ENCODE measurements at places on chromosomes 16 and 17. TPM values are rescaled to one million over a fixed set of nuclear protein-coding genes. Genes with fewer than 3 reads are reported as not detected.

Gene HSPB9
- not detected for total RNA-seq

DNA sequence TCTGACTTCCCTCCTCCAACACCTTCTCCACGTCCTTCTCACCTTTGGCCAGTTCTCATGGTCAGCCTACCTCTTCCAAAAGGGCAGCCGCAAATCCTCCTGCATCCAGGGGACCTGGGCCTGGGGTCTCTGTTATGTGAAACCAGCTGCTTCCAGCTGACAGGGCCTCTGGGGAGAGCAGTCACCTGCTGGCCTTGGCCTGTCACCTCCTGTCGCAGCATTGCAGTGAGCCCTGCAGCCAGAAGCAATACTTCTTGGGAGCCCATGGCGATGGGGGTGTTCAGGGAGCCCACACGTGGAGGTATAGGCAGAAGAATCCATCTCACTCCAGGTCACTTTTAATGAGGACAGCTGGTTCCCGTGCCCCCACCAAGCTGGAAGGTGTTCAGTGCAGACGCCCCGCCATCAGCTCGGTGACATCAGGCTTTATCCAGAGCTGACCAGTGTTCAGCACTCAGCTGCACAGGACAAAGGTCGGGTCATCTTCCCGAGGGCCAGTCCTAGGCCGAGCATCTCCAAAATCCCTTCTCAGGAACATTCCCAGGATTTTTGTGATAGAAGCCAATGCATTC, 1.7 kb upstream of the SLC47A2 start:
- no peak for DNase-seq

DNA sequence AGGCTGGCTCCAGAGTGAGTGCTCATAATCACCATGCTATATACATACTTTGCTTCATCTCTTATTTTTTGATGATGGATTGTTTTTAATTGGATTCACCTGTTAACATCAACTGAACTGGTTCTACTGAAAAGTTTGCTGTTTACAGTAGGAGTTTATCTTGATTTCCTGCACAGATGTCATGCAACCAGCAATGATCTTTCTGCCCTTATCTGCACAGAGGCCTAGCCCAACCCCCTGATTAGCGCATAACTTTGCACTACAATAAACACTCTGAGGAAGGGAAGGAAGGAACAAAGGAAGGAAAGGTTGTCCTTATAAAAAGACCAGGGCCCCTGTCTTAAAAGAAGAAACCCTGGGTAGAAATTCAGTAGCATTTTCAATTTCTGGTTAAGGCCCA, 152.9 kb downstream of the RGS9 start:
- no peak for DNase-seq

Gene P2RX5
- 10.0 TPM for total RNA-seq

GRCh38 chr16:84423416-84423837, 55.1 kb downstream of the ATP2C2 start:
- DNase-seq = no peak

DNA sequence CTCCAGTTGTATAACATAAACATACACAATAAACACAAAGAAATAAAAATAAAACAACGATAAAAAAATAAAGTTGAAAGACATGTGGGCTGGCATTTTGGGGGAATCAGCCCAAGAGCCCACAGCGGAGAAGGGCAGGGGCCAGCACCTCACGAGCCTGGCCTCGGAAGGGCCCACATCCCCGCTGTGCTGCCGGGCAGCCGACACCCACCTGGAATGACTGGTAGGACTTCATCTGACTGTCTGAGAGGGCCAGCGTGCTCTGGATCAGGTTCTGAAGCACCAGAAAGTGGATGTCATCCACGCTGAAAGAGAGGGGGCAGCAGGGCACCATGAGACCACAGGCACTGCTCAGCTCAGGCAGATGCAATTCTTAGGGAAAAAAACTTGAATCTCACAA, 73.5 kb downstream of the GTF3C1 start:
- no peak for DNase-seq
